Fibroblast of lung (primary cell): ENCODE measurements at places on chromosomes 4 and X. TPM values are rescaled to one million over a fixed set of nuclear protein-coding genes. Genes with fewer than 3 reads are reported as not detected.
A peak's percentile ranks its signal among the peaks of the same experiment; 100 is the strongest.

GPR143 gene
- total RNA-seq: under 0.01 TPM in 1 of 2 replicates, not detected in the other

PAGE3 gene
- total RNA-seq: not detected in 2 replicates

PTPN13 gene
- total RNA-seq: 55.2 and 136 TPM in 2 replicates

RBM41 gene
- 12.6 and 13.2 TPM in 2 replicates for total RNA-seq

TMPRSS11F gene
- not detected in 2 replicates for total RNA-seq

DTHD1 gene
- total RNA-seq: not detected in 2 replicates

NWD2 gene
- total RNA-seq: not detected in 2 replicates

SSX4B gene
- not detected in 2 replicates for total RNA-seq

DNA sequence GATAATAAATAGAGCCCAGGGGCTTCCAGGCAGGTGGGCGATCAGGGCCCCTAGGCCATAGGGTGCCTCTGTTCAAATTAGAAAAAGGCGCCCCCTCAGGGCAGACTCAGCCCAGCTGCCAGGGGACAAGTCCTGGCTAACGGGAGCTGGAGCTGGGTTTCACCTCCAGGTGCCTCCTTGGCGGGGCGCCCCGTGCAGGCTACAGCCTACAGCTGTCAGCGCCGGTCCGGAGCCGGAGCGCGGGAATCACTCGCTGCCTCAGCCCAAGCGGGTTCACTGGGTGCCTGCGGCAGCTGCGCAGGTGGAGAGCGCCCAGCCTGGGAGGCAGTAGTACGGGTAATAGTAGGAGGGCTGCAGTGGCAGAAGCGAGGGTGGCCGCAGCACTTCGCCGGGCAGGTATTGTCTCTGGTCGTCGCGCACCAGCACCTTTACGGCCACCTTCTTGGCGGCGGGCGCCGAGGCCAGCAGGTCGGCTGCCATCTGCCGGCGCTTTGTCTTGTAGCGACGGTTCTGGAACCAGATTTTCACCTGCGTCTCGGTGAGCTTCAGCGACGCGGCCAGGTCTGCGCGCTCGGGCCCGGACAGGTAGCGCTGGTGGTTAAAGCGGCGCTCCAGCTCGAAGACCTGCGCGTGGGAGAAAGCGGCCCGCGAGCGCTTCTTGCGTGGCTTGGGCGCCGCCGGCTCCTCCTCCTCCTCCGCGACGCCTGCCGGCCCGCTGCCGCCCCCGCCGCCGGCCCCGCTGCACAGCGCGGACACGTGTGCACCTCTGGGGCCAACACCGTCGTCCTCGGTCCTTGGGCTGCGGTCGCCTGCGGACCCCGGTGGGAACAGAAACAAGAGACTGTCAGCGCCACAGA lies 2.4 kb downstream of the NKX3-2 start:
- DNase-seq: no peak

DNA sequence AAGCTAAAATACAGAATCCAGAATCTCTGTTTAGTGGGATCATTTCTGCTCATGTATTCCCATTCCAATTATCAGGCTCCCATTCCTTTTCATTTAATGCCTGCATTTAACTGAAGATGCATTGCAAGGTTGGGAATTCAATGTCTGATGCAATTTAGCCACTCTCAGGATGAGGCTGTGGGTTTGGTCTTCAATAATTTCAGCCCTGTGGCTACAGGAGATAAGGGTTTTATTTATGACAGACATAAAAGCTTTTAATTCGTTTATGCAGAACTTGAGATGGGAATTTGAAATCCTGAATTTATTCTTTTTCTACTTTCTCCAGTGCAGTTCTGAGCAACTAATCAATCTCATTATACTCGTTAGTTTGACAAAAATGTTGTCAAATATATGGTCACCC lies 1225.9 kb downstream of the PCDH18 start:
- no peak for DNase-seq

- peak; percentile 60 for DNase-seq
Measured at GRCh38 chr4:53764761-53765490, 173.6 kb upstream of the LNX1 start.

GRCh38 chr4:119025420-119025819 lies 110.2 kb upstream of the MYOZ2 start:
- peak; percentile 62 for DNase-seq
